ENCODE measurements at places on chromosomes 2 and 18.

GRCh38 chr18:61753373-61753772 is 139.4 kb downstream of the RNF152 start:
- DNase-seq = no peak

DNA sequence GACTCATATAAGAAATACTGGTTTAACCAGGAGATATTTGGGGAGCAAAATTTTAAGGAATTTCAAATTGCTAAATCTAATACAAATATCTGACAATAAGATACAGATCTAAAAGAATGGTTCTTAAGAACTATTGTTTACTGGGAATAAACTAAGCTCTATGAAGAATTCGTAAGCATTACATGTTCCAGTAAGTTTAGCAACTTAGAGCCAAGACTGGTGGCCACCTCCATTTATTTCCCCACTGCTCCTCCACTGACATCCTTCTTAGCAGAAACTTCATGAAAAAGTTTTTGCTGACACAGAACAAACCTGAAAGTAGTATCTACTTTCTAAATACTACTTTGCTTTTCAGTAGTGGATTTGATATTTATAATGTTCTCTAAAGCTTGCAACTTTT is 83.0 kb downstream of the ACSL3 start:
- no peak for DNase-seq

DNA sequence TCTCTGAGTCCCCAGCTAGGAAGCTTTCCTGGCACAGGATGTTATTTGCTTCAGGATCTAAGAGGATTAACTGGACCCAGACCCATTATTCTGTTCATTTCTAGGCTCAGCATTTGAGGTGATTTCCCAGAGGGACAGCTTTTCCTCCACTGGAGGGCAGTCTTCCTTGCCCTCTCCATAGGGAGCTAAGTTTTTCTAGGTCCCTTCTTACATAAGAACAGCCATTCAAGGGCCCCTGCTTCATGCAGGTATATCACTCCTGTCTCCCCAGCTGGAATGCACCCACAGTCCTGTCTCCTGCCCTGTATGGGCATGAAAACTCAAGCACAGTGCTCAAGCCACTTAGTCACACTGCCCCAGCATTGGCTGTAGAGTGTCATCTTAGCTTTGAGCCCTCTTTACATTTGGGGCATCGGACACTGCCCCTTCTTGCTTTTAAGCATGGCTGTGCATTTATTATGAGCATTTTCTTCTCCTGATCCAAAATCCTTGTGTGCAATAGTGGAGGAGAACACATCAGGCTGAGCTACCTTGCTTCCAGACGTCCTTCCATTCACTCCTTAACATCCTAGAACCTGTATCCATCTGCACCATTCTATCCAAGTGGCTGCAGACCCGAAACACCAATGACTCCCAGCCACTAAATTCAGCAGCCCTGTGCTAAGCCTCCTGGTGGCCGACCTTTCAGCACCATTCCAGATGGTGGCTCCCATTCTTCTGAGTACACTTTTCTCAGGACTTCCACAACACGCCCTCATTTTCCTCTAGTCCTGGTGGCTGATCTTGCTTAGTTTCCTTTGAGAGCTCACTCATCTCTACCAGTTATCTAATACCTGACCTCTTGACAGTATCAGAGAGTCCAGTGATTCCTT is 80.0 kb downstream of the COPS8 start:
- DNase-seq = no peak

DNA sequence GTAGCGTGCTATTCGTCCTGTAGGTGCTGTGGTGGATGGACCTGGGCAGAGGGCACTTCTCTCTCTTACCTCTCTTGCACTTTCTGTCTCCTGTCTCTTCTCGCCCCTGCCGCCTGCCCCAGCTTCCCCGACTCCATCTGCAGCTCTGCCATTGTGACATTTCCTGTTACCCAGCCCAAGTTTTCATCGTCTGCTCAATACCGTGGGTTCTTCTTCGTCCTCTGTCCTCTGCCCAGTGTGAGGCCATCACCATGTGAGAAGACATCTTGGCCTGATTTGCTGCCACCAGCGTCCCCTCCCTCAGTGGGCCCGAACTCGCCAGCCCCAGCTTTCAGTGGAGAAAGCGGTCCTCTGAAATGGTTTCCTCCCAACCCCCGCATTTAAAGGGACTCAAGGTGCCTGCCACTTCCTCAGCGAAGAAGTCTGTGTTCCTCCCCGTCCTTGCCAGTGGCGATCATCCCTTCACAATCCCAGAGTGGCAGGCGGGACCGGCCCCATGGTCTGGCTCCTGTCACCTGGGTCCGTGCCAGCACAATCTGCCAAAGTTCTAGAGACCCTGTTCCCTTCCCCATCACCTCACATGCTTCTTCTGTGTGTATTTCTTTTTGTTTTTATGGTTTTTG is 18.0 kb downstream of the TGOLN2 start:
- no peak for DNase-seq

GRCh38 chr18:46953195-46953594 is 35.8 kb downstream of the KATNAL2 start:
- no peak for DNase-seq

DNA sequence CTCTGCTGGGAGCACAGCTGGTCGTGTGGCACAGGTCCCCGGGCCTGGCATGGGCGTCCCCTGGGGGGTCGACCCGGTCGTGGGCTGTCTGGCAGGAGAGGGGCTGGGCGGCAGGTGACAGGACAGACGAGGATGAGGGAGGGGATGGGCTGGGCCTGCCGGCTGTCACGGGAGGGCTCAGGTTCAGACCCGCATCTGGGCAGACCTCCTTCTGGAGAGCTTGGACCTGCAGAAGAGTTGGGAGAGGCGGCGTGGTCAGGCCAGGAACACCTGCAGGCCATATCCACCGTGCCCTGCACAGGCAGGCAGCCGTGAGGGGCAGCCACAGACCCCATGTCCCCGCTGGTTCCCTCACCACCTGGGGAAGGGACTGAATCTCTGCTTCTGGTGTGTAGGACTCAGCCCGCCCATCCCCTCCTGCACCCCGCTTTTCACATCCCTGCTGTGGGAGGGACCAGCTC is 25.5 kb downstream of the AQP12A start:
- DNase-seq = no peak

- no peak for DNase-seq
Observed at GRCh38 chr2:189022492-189022891, 48.3 kb downstream of the COL3A1 start.

GRCh38 chr2:233389601-233390125 is 35.4 kb downstream of the DGKD start:
- DNase-seq = no peak

DNA sequence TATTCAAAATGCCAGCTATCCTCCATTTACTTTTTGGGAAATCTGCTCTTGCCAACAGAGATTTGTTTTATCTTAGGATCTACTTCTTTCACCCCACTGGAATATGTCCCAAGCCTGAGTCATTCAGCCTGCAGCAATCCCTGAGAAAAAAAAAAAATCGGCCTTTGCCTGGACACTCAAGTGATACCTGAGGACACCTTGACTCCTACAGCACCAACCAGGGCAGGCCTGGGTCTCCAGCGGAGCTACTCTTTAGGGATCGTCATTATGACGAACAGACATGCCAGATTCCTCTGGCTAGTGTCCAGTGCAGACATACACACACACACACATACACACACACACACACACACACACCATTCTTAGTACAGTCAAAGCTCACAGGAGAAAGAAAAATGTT is 2.2 kb upstream of the UGT1A6 start:
- no peak for DNase-seq

GRCh38 chr18:69898241-69898861 is 49.3 kb downstream of the CD226 start:
- peak; percentile 29 for DNase-seq

DNA sequence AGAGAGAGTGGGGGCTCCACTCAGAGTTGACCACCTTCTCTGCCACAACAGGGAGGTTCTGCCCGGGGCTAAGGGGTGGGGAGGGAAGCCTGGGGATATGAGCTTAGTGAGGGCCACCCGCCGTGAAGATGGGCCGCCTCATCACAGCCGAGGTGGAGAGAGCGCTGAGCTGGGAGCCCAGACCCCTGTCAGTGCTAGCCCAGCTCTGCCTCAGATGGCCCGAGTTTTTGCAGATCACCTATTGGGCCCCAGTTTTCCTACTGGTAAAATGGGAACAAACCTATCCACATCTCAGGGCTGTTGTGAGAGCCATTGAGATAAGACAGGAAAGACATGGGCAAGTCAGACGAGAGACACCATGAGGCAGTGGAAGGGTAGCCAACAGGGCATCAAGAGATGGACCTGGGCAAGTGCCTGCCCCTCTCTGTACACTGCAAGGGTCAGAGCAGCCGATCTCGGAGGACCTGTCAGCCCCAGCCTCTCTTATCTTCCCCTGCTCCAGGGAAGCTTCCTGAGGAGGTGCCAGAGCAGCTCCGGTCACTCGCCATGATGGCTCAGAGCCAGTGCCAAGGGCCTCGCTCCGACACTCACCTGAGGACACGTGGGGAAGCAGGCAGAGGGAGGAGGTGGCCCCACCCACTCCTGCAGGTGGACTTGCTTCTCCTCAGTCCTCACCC is 88.9 kb downstream of the MCFD2 start:
- DNase-seq = no peak

DNA sequence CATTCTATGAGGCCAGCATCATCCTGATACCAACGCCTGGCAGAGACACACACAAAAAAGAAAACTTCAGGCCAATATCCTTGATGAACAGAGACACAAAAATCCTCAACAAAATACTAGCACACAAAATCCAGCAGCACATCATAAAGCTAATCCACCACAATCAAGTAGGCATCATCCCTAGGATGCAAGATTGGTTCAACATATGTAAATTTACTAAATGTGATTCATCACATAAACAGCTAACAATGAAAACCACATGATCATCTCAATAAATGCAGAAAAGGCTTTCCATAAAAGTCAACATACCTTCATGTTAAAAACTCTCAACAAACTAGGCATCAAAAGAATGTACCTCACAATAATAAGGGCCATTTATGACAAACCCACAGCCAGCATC is 65.3 kb downstream of the WDPCP start:
- DNase-seq = no peak

DNA sequence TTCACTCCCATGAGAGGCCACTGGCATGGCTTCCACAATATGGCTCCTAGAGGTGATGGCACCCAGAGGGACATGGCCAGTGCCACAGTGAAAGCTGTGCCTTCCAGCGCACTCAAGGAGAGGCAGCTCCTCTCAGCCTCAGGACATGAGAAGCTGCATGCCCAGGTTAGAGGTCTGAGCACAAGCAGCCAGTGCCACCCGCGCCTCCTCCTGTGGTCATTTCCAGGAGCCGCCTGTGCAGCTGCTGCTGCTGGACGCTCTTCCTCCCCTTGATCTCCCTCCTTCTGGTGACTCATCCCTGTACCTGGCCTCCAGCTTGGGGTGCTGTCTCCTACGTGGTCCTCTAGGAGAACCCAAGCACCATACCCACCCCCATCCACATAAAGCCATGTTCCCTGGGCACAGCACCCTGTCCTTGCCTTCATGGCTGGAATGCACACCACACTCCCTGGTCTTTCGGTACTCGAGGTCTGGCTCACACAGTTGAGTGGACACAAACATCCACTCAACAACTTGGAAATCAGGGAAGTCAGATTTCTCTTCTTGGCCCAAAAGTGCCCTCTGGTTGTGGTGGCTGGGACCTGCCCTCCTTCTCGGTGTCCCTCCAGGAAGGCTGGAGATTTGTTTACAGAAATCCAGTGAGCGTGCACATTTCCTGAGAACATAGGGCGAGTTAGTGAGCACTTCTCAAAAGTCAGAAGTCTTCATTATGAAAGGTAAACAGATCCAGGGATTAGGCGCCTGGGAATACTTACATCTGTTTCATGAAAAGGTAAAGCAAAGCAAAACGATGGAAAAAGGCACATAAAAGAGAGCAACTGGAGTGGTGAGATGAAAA is 96.7 kb downstream of the EIPR1 start:
- no peak for DNase-seq

- DNase-seq = no peak
Observed at GRCh38 chr2:53259395-53260009, 508.1 kb upstream of the CHAC2 start.

DNA sequence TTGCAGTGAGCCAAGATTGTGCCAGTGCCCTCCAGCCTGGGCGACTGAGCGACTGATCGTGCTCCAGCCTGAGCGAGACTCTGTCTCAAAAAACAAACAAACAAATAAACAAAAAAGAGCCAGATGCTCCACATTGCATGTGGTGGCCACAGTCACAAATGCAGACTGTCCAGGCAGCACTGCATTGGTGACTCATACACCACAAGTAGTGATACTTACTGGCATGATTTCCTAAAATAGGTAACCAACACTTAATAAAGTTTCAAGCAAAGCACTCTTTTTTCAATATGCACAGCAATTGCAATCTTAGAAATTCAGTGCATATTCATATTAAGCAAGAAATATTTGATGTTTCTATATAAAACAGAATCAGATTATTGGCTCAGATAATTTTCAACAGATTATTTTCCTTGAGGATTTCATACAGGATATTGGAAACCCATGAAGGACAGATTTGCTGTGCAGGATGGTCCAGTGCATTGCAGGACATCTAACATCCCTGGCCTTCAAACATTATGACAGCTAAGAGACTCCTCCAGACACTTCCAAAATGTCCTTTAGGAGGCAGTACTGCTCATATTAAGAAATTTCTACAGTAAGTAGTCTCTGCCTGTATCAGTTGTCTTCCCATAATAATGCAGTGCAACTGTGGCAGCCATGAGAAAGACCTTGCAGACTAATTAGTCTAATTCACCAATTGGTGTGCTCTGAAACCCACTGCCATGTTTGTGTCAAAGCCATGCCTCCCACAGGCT is 10.5 kb upstream of the SLC1A4 start:
- no peak for DNase-seq

DNA sequence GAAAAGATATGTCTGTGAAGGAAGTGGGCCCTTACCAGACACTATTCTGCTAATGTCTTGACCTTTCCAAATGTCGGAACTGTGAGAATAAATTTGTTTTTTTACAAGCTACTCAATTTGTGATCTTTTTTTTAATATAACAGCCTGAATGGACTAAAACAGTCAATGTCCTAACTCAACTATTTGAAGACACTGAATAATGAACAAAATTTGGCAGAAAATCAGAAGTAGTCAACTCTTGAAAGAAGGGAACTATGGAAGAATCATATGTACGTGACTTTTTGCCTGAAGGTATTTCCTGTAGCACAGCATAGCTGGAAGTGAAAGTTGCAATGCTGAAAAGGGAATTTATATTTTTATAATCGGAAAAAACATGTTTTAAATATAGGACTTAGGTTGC is 351.8 kb upstream of the TFPI start:
- DNase-seq = no peak

- no peak for DNase-seq
Observed at GRCh38 chr2:200408428-200409316, 101.2 kb downstream of the KCTD18 start.

GRCh38 chr2:160615706-160616105 is 122.1 kb upstream of the RBMS1 start:
- DNase-seq = no peak

DNA sequence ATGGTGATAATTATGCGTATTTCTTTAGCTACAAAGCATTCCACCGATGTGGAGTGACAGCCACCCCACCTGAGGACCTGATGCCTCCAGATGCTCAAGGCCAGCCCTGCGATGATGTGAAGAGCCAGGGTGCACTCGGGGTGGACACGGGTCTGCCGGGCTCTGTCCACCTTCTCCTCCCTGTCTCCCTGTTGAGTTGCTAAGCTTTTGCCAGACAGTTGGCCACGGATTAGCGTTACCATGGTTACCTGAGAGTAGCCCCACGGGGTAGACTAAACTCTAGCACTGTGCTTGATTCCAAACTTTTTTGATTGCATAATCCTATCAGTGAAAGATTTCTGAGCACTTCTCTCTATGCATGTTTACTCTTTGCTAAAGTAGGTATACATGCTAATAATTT is 86.2 kb downstream of the SMIM21 start:
- no peak for DNase-seq

GRCh38 chr2:240451108-240451611 is 15.7 kb downstream of the GPC1 start:
- DNase-seq = no peak

GRCh38 chr2:17747684-17748452 is 5.7 kb downstream of the SMC6 start:
- no peak for DNase-seq
